ENCODE measurements at places on chromosomes 12 and 14.

- DNase-seq, result no peak
Observed at GRCh38 chr14:96627386-96627785, 125.2 kb downstream of the PAPOLA start.

GRCh38 chr14:84085493-84085892 is 1444.5 kb upstream of the FLRT2 start:
- no peak for DNase-seq

DNA sequence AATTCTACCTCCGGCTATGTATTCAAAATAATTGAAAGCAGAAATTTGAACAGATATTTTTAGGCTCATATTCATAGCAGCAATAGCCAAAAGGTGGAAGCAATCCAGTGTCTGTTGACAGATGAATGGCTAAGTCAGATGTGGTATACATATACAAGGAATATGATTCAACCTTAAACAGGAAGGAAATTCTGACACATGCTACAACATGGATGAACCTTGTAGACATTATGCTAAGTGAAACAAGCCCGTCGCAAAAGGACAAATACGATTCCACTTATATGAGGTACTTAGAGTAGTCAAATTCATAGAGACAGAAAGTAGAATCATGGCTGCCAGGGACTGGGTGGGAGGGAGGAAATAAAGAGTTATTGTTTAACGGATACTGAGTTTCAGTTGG is 331.6 kb downstream of the PCNX1 start:
- no peak for DNase-seq

- DNase-seq, result no peak
Observed at GRCh38 chr12:120252071-120252906, 13.2 kb downstream of the PXN start.

- DNase-seq, result no peak
Observed at GRCh38 chr14:74974364-74975058, 19.1 kb upstream of the PGF start.

GRCh38 chr12:53005215-53005985 is 856 bp upstream of the EIF4B start:
- no peak for DNase-seq

DNA sequence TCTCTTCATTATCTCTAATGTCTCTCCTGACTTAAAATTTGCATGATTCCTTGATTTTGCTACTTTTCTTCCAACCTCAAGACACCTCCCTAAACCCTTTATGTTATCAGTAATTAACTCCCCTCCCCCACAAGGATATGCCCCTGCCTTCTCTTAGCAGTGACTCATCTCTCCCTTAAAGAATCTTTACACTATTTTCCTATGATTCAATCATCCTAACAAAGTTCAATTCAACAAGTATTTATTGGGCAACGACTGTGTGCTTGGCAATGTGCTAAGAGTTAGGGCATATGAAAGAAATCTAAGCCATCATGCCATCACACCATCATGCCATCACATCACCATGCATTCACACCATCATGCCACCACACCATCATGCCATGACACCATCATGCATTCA is 80.1 kb downstream of the ANO2 start:
- DNase-seq, result peak; percentile 3

- no peak for DNase-seq
Observed at GRCh38 chr12:6070472-6071257, 53.8 kb downstream of the VWF start.

DNA sequence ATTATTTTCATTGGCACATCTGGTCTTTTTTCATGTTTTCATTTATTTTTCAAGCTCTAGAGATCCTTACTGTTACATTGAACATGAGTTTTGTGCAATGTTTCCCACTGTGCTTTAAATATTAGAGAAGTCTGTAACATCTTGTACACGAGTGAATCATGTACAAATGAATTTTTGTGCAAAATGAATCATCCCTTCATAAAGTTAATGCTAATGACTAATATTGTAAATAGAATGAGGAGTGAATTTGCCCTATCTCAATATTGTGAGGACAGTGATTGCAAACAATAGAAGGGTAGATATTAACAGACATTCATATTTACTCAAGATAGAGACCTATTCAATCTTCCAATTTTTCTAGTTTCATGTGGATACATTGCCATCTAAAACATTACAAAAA is 463.3 kb upstream of the FOXG1 start:
- DNase-seq, result no peak

GRCh38 chr12:17151917-17152316 is 546.0 kb upstream of the LMO3 start:
- DNase-seq, result no peak

GRCh38 chr12:65694130-65694529 is 130.2 kb upstream of the HMGA2 start:
- no peak for DNase-seq

DNA sequence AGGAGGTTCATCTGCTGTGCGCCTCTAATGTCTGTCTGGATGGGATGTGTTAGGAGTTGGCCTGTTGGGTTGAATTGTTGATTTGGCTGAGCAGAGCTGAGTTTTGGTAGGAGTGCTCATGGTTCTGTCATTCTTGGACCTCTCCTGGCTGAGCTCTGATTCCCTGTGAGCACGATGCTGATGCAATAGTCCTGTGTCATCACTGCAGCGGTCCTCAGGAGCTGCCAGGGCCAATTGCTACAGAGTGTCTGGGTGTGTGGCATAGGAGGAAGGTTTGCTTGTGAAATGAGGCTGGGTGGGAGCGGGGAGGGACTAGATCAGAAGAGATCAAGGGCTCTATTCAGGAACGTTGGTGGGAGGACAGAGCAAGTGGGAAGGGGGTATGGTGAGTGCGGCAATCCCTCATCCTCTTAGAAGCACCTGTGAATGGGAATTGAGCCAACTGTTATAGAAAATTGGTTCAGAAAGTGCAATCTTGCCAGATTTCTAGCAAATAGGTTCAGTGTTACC is 21.2 kb downstream of the PEX5 start:
- no peak for DNase-seq

DNA sequence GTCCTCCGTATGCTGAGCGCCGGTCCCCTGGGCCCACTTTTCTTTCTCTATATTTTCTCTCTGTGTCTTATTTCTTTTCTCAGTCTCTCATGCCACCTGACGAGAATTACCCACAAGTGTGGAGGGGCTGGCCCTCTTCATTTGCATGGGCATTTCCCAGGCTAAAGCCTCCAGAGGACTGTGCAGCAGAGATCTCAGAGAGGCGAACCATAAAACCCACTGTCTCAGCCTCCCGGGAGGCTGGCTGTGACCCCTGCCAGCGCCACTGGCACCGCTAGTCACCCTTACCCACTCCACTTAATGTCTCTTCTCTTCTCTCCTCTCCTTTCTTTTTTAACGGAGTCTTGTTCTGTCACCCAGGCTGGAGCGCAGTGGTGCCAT is 7.1 kb upstream of the SERPINA9 start:
- no peak for DNase-seq

- DNase-seq, result peak; percentile 51
Observed at GRCh38 chr12:19915392-19916195, 452.7 kb upstream of the PDE3A start.

- DNase-seq, result no peak
Observed at GRCh38 chr14:84707830-84708229, 822.1 kb upstream of the FLRT2 start.

DNA sequence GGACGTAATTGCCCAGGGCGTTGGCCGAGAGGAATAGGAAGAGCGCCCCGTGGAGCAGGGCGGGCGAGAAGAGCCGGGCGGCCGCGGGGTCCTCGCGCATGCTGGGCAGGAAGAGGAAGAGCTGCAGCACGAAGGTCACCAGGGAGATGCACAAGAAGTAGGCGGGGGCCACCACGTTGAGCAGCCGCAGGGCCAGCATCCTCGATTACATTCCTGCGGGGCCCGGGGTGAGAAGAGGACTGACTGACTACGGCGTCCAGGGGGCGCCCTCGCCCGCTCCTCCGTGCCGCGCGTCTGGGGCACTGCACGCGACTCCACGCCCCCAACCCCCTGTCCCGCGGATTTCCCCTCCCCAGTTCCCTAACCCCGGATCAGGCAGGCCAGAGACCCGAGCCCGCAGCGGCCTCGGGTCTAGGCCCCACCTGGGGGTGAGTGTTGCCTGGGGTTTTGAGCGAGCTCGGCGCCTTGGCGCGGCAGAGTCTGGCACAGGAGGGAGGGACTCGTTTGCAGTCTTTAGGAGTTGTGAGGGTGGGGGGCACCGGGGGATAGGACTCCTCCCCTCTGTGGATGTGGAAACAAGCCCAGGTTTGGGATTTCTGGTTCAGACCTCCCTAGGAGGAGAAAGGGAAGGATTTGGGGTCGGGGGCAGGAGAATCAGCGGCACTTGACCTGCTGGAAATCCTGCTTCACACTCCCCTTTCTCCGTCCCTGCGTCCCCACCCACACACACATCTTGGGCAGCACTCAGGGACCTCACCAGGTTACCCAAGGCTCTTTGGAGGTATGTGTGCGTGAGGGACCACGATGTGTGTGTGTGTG is 1.8 kb downstream of the ZDHHC22 start:
- peak; percentile 44 for DNase-seq

DNA sequence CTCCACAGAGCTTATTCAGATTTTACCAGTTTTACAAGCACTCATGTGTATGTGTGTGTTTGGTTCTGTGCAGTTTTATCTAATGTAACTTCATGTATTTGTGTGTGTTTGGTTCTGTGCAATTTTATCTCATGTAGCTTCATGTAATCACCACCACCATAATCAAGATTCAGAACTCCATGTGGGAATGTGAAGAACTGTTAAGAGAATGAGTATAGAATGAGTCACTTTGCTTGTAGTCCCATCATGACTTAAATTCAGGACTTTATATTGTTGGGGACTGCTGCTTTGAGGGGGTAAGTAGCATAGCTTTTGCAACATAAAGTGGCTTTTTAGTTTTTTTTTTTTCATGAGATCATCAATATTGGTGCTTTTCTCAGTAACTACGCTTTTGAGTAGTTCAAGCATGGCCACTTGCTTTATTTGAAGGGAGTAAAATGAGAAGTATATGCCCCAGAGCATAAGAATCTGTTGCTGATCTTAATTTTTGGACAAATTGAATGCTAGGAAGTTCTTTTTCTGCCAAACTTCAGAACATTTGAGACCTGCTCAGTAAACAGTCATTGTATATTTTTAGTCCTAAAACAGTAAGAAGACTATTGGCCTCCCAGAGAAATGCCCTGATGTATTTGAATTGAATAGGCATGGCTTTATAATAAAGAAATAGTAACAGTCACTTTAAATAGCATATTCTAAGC is 28.8 kb downstream of the PROX2 start:
- DNase-seq, result peak; percentile 65

Data from EL (cell line).